ENCODE measurements at places on chromosomes 4 and X.

DNA sequence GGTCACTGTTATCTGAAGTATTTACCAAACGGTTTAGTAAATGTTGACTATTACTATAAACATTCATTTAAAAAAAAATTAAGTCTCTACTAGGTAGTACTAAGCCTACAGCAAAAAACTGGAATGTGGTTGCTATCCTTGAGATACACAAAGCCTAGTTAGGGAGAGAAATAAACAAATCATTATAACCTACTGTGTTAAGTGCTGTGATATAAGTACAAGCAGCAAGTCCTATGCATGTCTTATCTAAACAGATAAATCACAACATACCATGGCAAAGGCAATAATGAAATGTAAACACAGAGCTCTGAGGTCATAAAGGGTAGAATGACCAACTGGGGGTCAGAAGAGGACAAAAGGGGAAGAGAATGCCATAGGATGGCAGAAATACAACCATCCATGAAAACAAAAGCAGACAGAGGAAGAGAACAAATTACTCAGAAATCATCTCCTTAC is 92.2 kb downstream of the RNF150 start:
- DNase-seq, result peak; percentile 11

- peak; percentile 56 for DNase-seq
Measured at GRCh38 chr4:84792366-84793301, 173.9 kb downstream of the WDFY3 start.

DNA sequence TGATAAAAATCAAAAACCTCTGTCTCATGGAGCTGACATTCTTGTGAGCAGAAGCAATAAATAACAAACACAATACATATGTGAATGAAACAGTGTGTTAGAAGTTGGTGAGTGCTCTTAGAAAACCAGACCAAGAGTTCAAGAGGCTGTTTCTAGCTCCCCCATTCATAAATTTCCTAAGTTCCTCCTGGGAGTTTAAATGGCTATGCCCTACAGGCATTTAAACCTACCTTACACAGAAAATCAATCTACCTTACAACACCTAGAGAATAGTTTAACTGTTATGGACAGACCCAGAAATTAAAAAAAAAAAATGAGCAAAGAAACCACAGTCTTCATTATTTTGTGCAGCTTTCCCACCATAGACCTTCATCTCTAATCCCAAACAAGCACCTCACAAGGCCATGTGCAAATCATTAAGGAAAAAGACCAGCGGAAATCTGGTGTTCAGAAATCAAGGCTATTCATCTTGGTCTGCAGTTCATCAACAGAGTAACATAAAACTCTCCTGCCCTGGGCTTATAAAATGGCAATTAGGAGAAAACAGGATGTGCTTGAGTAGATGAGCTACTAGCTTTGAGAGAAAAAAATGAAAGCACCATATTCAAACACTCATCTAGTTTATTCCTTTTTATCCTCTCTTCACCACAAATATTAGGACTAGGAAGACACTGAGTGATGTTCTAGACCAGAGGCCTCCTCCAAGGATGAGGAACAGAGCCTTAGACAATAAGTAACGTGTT is 147.2 kb downstream of the SHROOM3 start:
- peak; percentile 57 for DNase-seq

- DNase-seq, result peak; percentile 95
Measured at GRCh38 chr4:176902710-176903323, 110.1 kb upstream of the VEGFC start.

DNA sequence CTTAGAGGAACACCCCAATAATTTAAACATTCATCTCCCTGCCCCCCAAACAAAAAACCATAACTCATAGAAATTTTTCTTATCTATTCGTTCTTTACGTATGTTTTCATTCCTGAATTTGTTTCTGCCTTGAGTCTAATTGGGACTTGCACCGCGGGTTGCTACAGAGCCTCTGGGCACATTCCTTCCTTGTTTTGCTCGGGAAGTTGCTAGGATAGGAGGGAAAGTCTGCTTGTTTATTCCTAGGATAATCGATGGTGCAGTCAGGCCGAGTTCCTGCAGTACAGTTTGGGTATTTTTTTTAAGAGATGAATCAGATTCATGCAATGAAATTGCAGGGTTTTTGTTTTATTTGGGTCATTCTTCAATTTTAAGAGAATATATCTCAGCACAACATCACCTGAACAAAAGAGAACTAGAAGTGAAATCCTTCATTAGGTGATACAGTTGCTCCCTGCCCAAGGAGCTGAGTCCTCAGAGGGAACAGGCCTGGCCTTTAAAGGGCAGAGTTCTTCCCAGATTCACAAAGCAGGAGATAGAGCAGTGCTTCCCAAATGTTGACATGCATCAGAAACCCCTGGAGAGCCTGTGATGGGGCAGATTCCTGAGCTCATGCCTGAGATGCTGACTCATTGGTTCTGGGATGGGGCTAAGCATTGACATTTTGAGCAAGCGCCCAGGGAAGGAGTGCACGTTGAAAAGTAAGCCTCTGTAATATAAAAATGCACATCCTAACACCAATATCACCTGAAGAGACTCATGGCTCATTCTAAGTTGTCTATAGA is 114.9 kb upstream of the FAM9B start:
- DNase-seq, result peak; percentile 82

GRCh38 chrX:101564651-101565050 is 14.3 kb downstream of the ARMCX1 start:
- no peak for DNase-seq

- DNase-seq, result peak; percentile 94
Measured at GRCh38 chrX:16484338-16484737, 165.6 kb upstream of the S100G start.

GRCh38 chr4:52861171-52861823 is 820 bp upstream of the RASL11B start:
- no peak for DNase-seq
